ENCODE measurements at places on chromosomes 3 and 15. TPM values are rescaled to one million over a fixed set of nuclear protein-coding genes. Genes with fewer than 3 reads are reported as not detected.

GRCh38 chr15:42232606-42233005 is 24.5 kb upstream of the VPS39 start:
- DNase-seq, result no peak

- DNase-seq, result no peak
Observed at GRCh38 chr15:86161250-86161649, 81.6 kb downstream of the AGBL1 start.

- DNase-seq, result no peak
Observed at GRCh38 chr3:134028486-134029255, 1.1 kb downstream of the SLCO2A1 start.

DNA sequence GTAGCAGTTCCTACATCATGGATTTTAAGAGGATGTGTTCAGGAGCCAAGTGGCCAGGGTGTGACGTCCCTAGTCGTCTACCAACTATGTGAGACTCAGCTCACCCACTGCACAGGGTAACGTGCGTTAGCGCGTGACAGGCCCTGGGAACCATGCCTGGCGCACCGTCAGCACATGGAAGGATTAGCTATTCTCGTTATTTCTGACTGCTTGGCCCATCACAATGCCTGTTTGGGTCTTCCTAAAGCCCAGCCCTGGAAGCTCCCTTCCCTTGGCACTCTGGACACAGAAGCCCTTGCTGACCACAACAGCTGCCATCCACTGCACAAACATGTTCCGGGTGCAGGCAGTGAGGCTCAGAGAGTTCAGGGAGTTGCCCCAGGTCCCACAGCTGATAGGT is 91.0 kb upstream of the RPL32 start:
- no peak for DNase-seq

The CNTN6 gene
- not detected for total RNA-seq
